ENCODE measurements at places on chromosomes 1 and 21. TPM values are rescaled to one million over a fixed set of nuclear protein-coding genes. Genes with fewer than 3 reads are reported as not detected.

GRCh38 chr1:89114662-89115061 is 11.3 kb downstream of the GBP2 start:
- DNase-seq: no peak

DNA sequence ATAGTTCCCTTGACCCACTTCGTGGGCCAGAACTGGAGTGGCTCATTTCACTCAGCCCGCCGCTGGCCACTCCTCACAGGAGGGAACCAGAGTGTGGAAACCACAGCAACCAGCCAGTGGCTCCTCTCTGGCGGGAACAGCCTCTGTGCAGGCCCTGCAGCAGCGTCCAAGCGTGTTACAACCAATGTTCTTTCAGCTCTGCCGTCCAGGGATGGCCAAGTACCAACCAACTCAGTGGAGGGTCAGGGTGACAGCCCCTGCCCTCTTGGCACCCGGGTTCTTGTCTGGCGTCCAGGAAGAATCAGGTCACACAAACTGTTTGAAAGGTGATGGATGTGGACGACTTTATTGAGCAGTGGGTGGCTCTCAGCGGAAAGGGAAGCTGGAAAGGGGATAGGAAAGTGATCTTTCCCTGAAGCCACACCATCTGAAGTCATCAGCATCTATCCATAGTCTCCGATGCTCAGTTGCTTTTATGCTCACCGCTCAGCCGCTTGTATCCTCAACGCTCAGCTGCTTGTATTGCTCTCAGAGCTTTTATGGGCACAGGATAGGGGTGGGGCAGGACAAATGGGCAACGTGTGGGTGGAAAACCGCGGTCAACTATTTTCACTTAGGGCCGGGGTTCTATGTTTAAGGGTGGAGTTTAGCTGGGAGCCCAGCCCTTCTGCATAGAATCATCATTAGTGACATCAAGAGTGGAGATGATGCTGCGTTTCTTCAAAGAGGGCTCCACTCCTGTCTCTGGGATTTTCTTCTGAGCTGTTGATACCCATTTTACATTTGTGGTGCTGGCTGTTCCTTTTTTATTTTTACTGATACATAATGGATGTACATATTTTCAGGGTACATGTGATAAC is 250.2 kb downstream of the RRAGC start:
- no peak for DNase-seq

- peak; percentile 55 for DNase-seq
Observed at GRCh38 chr1:202315576-202316168, 26.1 kb downstream of the UBE2T start.

Gene IARS2
- total RNA-seq: 80.8 TPM

Gene LCE1D
- not detected for total RNA-seq

DNA sequence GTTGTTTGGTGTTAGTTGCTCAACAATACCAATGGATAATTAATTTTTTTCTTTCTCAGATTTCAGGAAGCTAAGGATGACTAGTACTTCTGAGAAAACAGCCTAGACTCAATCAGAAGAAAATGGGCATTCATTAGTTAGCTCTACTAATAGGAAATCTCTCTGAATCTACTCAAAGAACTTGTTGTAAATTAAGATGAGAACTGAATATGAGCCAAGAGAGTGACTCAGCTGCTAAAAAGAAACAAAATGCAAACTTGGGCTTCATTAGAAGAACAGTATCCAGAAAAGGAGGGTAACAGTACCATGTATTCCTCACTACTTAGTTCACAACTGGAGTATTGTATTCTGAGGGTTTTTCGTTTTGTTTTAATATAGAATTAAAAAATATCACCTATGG is 12.5 kb downstream of the FOXJ3 start:
- DNase-seq: no peak

GRCh38 chr1:180973369-180973768 is 49.3 kb downstream of the STX6 start:
- no peak for DNase-seq

GRCh38 chr1:191582169-191582568 is 576.1 kb upstream of the RGS18 start:
- no peak for DNase-seq

GRCh38 chr1:37448691-37449417 is 25.5 kb upstream of the ZC3H12A start:
- DNase-seq: no peak

Gene CDCP2
- total RNA-seq: not detected

Gene CAPN8
- not detected for total RNA-seq

Gene RIMKLA
- 2.0 TPM for total RNA-seq

DNA sequence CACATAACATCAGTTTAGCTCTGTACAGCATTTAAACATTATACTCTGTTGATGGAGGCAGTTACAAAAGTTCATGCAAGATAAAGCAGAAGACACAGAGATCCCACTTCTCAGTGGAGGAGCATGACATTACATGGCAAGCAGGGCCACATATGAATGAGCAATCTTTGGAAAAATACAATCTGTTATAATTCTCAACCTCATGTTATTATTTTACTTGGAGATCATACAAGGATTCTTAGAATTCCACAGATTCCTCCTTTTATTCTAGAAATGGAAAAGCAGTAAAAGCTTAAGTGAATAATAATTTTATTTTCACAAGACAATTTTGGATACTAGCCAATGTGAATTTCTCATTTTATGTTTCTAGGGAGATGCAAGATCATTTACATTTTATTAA is 66.6 kb downstream of the IFI44 start:
- DNase-seq: no peak

GRCh38 chr1:110962892-110963690 is 631 bp downstream of the LRIF1 start:
- peak; percentile 58 for DNase-seq

DNA sequence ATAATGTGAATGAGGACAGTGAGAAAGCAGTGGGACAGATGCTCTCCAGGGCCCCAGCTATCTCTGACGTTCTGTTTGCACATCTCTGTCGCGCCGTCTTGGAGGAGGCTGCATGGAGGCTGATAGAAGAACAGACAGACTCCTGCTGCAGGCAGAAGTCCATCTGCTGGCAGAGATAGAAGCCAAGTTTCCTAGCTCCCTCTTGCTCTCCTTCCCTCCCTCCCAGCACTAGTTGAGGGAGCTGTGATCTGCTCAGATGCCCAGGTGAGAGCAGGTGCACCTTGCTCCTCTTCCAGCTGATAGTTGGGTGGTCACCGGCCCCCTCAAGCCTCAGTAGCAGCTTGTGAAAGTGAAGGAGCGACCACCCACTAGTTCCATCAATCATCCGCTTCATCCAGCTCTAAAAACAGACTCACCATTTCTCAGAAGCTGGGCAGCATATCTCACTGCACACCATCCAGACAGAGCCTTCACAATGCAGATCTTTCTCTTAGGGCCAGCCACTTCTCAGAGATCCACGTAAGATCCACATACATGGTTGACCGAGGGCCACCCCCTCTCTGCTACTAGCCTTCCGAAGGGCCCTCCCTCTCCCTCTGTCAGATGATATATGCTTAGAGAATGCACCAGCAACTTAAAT is 12.9 kb downstream of the LRRN2 start:
- no peak for DNase-seq

DNA sequence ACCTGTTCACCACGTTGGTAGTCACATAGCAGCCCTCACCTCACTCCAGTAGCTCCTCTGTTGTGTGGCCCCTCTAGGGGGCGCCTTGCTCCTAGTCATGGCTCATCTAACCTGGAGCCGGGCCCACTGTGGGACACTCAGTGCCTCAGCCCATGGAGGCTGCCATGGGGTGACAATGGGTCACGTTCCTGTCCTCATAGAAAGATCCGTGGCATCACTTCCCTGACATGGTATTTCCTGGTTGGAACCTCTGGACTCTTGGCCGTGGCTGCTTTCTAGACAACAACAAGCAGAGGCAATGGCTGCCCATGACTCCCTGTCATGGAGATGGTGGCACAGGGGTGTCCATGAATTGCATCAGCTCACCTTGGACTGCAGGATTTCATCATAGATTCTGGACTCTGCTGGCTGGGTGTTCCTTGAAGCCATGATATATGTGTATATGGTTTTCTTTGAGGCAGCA is 27.5 kb upstream of the SLAMF6 start:
- DNase-seq: peak; percentile 77

- no peak for DNase-seq
Observed at GRCh38 chr1:117106478-117106877, 15.1 kb downstream of the TRIM45 start.

Gene LAMB3
- total RNA-seq: 0.92 TPM

DNA sequence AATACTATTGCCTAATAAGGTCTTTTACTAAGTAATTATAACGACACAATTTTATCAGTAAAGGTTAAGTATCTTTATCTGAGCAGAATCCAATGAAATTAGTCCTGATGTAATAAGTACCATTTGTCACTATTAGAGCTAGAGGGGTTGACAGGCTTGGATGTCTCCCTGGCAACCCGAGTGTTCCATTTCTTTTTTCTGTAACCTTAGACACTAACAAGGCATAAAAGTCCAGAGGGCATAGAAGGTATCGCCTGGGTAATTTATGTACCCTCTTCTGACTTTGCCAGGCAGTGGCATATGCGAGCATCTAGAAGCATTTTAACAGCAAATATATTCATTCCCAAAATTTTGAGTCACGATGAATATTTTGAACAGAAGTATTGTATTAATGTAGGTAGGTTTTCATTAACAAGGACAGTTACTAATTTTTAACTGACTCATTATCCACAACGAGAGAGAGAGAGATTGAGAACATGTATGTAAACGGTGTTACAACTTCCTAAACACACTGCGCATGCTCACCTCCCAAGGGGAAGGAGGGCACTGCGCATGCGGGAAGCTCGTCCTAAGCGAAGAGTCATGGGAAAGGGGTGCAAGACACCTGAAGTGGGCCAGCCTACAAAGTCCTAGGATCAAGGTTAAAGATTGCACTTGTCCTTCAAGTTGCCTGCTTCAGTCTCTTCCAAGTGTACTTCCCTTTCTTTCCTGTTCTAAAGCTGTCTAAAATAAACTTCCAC is 423.9 kb downstream of the DSCAM start:
- DNase-seq: no peak

DNA sequence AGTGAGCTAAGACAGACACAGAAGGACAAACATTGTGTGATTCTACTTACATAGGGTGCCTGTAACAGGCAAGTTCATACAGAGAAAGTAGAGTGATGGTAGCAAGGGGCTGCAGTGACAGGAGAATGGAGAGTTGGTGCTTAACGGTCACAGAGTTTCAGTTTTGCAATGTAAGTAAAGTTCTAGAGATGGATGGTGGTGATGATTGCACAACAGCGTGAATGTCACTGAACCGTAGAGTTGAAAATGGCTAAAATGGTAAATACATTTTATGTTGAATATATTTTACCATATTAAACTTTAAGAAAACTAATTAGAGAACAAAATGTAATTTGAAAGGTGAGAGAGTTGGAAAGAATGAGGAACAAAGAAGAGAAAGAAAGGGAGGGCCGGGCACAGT is 8.7 kb downstream of the CFAP107 start:
- DNase-seq: no peak

Gene C1QA
- 0.53 TPM for total RNA-seq

DNA sequence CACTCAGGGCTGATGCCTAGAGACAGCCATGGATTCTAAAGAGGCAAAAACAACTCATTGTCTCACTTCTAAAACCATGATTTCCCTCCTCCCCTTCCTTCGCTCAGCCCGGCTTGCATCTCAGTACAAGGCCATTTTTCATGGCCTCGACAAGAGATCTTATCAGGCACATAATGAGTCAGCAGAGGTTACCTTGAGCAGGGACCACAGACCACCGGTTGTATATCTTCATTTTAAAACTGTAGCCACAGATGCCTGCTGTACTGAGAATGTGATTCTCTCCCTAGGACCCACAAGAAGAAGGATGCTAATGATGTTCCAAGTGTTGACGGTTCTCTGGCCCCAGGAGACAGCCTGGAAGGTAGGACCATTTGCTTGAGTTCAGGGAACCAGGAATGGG is 331.9 kb downstream of the AJAP1 start:
- no peak for DNase-seq

DNA sequence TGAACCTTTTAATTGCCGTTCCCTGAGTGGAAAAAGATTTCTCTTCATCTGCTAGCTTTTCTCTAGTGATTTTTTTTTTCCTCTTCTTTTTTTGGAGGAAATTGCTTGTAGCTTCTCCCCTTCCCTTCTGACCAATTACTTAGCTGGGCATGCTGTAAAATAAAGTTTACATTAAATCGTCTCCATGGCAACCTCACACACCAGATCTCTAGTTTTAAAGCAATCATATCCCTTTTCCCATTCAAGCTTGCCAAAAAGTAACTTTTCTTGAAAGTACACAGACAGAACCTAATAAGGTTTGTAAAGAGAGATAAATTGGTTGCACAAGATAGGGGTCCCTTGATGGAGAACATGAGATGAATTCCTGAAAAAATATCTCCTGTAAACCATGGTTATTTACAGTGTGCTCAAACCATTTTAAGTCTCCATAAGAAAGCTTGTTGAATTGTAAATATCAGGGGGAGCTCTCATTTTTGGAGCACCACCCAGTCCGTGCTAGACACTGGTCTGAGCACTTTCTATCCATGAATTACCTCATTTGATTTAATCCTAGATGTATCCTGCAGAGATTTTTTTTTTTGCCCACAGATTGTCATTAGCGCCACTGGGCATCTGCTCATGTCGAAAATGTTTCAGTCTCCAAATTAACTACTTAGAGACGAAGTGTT is 32.6 kb upstream of the HTR1D start:
- no peak for DNase-seq

- no peak for DNase-seq
Observed at GRCh38 chr21:28426545-28426944, 566.1 kb downstream of the LTN1 start.

- no peak for DNase-seq
Observed at GRCh38 chr1:3729594-3730542, 22.4 kb upstream of the CCDC27 start.

GRCh38 chr1:70103770-70104169 is 101.6 kb downstream of the LRRC40 start:
- DNase-seq: no peak

Gene ETV3L
- not detected for total RNA-seq

DNA sequence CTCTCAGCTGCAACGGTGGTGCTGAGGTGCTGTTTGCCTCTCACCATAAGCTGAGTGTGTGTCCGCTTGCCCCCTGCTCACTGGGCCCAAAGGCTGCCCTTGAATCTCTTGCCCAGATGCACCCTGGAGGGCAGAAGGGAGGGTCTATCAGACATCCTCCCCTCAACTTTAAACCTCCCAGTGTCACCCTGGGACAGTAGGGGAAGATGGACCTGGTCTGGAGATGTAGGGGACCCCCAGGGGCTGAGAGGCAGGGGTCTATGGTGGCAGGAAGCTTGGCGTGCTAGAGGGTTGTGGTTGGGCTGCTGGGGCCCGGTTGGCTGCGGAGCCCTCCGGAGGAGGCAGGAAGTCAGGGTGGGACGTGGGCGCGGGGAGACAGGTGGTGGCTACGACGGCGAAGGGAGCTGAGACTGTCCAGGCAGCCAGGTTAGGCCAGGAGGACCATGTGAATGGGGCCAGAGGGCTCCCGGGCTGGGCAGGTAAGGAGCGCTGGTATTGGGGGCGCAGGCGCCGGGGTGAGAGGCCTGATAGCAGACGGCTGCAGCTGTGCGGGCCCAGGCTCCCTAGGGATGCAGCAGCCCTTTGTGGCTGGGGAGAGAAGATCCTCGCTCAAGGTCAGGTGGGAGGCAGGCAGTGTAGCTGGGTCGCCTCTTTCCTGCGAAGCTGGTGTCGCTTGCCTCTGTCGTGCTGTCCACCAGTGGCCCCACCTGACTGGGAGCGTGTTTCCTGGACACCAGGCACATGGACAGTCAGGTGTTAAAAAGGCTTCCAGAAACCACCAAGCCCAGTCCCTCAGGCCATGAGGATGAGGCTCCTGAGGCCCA is at the start of gene LCK:
Gene LCK, plus strand, starts transcription at position 373 of the 824 bp plus-strand sequence. CDS start 23,065 bp downstream, outside the sequence.
- DNase-seq: peak; percentile 76

GRCh38 chr1:111063595-111063994 is 76.3 kb downstream of the DRAM2 start:
- DNase-seq: no peak

Gene ASTN1
- not detected for total RNA-seq
